ENCODE measurements at places on chromosomes 16 and 17.
A peak's percentile ranks its signal among the peaks of the same experiment; 100 is the strongest.

GRCh38 chr17:41029633-41030245, at the start of gene KRTAP1-4:
Gene KRTAP1-4, minus strand, starts transcription at chr17:41030195. Its CDS starts 117 bp downstream, at chr17:41030078.
- no peak for DNase-seq

GRCh38 chr16:70151941-70152509, 21.6 kb upstream of the CLEC18C start:
- no peak for DNase-seq

GRCh38 chr16:48394355-48394703, 9.1 kb upstream of the SIAH1 start:
- DNase-seq, result no peak

- peak; percentile 41 for DNase-seq
Observed at GRCh38 chr17:45316434-45317110, at the start of gene MAP3K14. Gene MAP3K14, minus strand, starts transcription at chr17:45317020. Its CDS starts 26,275 bp downstream, at chr17:45290745.

DNA sequence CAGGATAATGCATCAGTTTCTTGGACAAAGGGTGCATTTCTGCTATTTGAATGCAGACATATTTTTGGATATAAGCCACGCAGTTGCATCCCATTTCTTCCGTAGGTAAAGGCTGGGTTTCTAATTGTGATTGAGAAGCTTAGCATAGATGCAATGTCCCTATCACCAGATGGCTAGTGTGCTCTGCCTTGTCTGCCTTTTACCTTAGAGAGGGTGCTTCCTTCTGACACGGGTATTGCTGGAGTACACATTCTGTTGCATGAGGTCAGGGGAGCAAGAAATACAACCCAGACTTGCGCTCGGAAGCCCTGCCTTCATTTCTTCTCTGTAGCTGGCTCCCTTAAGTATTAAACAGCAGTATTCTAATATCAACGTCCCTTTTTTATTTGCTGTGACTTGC, 337.4 kb downstream of the WWOX start:
- DNase-seq, result no peak

DNA sequence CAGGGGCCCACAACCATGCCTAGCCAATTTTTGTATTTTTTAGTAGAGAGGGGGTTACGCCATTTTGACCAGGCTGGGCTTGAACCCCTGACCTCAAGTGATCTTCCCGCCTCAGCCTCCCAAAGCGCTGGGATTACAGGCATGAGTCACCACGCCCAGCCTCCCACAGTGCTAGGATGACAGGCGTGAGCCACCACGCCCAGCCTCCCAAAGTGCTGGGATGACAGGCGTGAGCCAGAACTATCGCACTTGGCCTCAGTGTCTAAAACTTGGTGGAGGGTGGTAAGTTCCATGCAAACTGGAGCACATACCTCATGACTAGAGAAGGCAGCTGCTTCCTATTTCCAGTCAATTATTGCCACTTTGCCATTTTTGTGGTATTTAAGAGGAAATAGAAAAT, 7.1 kb downstream of the HSD17B2 start:
- no peak for DNase-seq

GRCh38 chr17:36946726-36947091, 2.0 kb upstream of the AATF start:
- DNase-seq, result no peak

DNA sequence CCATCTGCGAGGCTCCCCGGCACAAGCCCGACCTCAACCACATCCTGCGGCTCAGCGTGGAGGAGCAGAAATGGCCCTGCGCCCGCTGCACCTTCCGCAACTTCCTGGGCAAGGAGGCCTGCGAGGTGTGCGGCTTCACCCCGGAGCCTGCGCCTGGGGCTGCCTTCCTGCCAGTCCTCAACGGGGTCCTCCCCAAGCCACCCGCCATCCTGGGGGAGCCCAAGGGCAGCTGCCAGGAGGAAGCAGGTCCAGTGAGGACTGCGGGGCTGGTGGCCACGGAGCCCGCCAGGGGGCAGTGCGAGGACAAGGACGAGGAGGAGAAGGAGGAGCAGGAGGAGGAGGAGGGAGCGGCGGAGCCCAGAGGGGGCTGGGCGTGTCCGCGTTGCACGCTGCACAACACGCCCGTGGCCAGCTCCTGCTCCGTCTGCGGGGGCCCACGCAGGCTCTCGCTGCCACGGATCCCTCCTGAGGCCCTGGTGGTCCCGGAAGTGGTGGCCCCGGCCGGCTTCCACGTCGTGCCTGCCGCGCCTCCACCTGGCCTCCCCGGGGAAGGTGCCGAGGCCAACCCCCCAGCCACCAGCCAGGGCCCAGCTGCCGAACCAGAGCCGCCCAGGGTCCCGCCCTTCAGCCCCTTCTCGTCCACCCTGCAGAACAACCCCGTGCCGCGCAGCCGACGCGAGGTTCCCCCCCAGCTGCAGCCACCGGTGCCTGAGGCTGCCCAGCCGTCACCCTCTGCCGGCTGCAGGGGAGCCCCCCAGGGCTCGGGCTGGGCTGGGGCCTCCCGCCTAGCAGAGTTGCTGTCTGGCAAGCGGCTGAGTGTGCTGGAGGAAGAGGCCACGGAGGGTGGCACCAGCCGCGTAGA, 13.1 kb upstream of the PRR35 start:
- DNase-seq, result peak; percentile 54

- peak; percentile 77 for DNase-seq
Observed at GRCh38 chr16:87806641-87807546, 41.1 kb upstream of the KLHDC4 start.

DNA sequence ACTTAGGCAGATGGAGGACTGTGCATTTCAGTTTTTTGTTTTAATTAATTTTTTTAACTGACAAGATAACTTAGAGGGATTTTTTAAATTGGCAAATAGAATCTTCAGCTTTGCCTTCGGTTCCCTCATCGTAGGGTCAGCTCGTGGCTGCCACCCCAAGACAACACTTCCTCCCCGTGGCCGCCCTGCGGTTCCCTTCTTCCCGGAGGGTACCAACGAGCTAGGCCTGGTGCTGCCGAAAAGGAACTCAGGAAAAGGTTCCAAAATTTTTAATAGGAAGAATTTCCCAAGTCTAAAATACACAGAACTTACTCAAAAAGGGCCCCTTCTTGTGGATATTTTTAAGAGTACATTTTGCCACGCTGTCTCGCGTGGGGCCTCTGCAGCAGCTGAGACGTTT, 210.4 kb upstream of the CHMP6 start:
- DNase-seq, result no peak

DNA sequence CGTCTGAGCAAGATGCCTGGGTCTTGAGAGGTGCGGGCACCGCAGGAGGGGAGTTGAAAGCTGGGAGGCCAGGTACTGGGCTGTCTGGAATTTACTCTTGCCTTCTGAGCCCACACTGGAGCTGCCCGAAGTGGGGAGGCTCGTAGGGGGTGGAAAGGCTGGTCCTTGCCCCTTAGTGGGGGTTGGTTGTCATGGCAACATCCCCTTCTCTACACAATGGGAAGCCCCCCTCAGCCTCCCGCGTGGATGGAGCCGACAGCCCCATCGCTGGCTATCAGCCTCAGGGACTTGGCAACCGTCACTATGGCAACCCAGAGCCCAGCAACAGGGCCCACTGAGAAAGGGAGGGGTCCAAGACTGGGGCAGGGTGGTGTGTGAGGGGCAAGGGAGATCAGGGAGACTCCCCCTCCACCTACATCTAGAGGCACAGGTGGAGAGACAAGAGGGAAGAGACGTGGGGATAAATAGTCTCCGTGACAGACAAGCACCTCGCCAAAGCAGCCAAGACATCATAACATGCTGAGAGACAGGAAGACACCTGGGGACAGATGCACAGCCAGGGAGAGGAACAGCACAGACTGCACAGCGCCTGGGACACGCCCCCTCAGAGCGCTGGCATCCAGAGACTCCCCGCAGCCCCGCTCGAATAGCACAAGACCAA, 5.3 kb upstream of the DNAH2 start:
- no peak for DNase-seq

DNA sequence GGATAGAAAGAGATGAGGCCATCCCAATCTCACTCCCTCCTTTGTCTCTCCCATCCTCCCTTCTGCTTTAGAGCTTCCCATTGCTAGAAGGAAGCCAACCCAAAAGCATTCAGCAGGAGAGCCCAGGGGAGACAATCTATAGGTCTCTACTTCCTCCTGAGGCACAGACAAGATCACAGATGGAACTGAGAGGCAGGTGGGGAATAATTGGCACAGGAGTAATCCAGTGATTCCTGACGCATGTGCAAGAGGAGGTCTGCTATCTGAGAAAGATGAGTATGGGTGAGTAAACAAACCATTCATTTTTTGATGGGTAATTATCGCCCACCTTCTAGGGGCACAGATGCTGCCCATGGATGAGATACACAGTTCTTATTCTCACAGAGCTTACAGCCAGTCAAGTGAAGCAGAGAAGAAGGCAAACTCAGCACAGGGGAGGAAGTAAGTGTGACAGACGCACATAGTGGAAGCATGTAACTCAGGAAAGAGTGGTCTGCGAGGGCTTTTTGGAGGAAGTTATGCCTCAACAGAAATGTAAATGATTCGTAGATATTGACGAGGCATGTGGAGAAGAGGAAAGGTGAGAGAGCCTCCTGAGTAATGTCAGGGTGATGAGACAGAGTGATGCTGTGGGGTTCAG, 88.9 kb upstream of the HLF start:
- no peak for DNase-seq

GRCh38 chr16:6362321-6362720, 970.3 kb upstream of the RBFOX1 start:
- DNase-seq, result no peak

DNA sequence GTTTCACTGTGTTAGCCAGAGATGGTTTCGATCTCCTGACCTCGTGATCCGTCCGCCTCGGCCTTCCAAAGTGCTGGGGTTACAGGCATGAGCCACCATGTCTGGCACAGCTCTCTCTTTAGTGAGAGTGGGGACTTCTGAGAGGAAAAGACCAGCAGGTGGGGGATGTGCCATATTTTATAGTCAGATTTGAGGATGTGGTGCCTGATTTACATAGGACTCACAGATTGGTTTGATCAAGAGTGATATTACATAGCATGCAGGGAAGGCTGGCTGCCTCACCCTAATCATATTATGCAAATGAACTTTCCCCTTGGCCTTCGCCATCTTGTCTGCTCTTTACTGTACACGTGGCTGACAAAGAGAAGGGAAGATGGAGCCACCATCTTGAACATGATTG, 28.1 kb upstream of the MAPK3 start:
- no peak for DNase-seq

- DNase-seq, result no peak
Observed at GRCh38 chr16:28014851-28015250, 48.7 kb downstream of the GSG1L start.

DNA sequence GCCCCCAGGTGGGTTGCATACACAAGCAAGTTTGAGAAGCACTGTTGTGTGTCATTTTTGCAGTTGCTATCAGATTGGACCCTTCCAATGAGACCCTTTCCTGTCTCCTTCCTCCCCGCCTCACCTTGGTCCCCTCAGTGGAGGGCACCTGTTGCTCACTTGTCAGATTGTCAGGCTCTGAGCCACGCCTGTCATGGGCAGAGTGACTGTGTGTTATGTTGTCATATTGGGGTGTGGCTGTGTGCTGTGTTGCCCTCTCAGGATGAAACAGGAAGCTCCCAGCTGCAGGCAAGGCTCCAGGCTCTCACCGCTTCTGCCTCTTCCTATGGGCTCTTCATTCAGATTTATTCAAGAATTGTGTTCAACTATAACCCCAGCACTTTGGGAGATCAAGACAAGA, 302.9 kb downstream of the CPPED1 start:
- DNase-seq, result no peak

- no peak for DNase-seq
Observed at GRCh38 chr17:17044846-17045561, 2.7 kb downstream of the MPRIP start.

DNA sequence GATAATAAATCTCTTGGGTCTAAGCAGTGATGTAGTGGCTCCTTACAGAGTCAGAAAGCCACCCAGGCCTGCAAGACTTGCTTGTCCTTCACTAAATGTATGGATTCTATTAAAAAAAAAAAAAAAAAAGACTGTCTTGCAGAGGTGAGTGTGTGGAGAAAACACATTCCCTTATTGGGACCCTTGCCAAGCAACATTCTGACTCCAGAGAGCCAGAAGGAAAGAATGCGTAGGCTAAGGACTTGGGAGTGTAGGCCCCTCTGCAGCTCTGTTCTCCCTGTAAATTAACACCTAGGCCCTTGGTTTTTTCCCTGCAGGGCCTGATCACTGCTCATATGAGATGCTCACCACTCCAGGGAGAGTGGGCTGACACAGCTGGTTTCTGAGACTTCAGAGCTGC, 17.8 kb downstream of the SCPEP1 start:
- DNase-seq, result no peak

DNA sequence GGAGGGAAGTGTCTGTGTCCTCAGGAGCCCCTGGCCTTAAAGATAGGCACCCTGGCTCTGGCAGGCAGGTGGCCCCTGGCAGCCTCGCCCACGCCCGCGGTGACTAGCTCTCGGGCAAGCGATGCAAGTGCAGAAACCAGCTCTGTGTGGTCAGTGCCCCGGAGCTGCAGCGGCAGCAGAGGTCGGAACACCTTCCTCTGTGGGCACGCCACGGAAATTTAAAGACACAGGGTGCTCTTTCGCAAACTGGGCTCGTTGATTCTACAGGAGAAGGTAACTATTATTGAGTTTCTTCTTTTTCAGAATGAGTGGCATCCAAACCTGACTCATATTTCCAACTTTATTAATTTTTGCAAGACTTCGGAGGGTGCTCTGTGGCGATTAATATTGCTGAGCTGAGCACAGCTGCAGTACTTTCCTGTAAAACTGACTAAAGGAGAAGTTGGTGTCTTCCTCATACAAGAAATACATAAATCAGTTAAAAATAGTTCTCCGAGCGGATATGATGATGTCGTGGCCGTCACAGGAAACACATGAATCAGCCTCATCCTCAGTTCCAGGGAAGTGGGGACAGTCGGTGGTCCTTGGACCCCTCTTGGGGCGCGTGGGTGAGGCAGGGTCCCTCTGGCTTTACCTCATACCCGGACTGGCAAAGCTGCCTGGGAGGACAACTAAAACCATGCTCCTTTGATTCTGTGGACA, 120.2 kb downstream of the METRNL start:
- peak; percentile 35 for DNase-seq

- DNase-seq, result peak; percentile 65
Observed at GRCh38 chr17:64938925-64939474, 19.7 kb upstream of the LRRC37A3 start.

DNA sequence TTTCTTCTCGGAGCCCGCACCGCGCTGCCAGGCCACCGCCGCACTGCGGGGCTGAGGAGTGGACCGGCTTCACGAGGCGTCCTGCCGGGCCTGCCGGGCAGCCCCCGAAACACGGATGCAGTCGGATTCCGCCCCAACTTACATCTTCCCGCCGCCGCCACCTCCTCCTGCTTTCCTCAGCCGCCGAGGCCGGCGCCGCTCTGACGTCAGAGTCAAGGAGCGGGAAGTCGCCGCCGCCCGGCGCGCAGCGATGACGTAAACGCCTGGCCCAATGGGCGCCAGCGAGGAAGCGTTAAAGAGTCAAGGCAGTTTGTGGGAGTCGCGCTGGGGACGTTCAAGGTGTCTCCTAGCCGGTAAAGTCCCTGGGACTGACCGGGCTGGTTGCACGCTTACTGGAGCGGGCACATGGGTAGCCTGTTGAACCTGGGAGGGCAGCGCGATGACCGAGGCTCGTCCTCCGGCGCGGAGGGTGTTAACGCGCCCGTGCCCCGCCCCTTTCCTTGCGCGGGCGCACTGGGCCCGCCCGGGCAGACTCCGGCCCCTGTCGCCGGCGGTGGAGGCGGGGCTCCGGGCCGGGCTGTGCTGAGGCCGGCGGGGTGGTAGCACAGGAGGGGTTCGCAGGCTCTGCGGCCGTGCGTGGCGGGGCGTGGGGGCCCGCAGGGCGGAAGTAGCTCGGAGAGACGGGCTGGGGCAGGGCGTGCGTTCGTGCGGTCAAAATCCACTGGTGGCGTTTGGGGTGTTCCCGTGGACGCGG, at the start of gene RNPS1:
RNPS1 (minus strand) TSS at position 214 of the 754 bp plus-strand sequence. CDS start 3,483 bp downstream, outside the sequence.
- peak; percentile 96 for DNase-seq

- no peak for DNase-seq
Observed at GRCh38 chr17:66459811-66460270, 157.4 kb downstream of the PRKCA start.
